Stimulated activated naive CD4-positive, alpha-beta T cell (primary cell): ENCODE measurements at places on chromosomes 13 and 19.
A peak's percentile ranks its signal among the peaks of the same experiment; 100 is the strongest.

- no peak for DNase-seq
Measured at GRCh38 chr13:91660076-91660415, 261.6 kb downstream of the GPC5 start.

GRCh38 chr19:40365613-40366401, 17.3 kb downstream of the PLD3 start:
- peak; percentile 18 for DNase-seq

DNA sequence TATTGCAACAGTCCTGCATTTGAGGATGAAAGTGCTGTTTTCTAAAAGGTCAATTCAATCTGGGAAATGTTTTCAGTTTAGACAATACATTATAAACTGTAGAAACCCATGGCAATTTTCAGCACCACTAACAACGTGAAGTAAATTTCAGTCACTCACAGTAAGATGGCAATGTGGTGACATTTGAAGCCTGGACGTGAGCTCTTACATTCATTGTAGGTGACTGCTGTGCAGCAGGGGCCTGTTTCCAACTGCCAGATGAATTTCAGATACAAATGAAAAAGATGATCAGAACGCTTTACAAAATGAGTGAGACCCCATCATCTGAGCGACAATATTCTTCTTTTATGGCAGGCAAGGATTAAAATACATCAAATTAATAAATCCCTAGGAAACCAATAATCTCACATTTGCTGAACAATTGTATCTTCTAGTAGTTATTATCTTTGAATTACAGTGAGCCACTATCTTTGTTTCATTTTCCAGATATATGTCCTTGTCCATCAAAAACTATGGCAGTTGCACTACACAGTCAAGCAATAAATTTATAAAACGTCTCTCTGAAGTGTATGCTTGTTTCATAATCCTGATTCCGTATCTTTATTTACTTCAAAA, 1816.8 kb downstream of the OLFM4 start:
- DNase-seq, result no peak

DNA sequence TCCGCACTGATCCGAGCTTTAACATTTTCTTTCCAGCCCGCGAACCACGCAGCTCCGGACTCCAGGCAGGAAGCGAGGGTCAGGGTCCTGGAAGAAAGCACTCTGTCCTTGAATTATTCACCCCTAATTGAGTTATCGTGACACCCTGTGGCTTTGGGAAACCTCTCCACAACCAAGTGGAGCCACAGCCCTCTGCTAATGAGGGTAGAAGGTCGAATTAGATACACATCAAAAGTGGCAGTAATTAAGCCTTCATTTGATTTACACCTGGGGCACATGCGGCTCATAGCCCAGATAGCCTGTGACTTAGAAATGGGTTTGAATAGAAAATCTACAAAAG, 15.9 kb upstream of the RNF17 start:
- no peak for DNase-seq

DNA sequence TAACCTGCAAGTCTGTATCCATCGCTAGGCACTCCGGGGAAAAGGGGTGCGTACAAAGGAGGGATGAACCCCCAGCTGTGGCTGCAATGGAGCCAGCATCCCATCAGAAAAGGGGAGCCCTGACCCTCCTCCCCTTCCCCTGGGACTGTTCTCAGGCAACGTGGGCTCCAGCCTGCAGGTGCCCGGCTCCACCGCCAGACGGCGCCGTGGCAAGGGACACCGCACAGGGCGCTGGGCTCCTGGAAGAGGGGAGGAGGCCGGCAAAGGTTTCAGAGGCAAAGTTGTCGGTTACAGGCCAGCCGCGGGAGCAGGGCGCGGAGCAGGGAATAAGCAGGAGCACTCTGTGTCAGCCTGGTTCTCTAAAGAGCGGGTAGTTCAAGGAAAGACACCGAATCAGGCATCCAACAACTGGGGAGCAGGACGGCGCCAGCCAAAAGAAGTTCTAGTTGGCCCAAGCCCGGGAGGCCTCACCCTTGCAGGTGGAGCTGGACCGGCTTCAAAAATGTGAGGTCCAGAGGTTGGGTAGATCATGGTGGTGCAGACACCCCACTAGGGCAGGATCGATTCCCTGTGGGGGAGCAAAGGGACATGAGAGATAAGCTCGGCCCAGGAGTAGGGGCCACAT, 53.0 kb upstream of the ATP12A start:
- DNase-seq, result no peak

DNA sequence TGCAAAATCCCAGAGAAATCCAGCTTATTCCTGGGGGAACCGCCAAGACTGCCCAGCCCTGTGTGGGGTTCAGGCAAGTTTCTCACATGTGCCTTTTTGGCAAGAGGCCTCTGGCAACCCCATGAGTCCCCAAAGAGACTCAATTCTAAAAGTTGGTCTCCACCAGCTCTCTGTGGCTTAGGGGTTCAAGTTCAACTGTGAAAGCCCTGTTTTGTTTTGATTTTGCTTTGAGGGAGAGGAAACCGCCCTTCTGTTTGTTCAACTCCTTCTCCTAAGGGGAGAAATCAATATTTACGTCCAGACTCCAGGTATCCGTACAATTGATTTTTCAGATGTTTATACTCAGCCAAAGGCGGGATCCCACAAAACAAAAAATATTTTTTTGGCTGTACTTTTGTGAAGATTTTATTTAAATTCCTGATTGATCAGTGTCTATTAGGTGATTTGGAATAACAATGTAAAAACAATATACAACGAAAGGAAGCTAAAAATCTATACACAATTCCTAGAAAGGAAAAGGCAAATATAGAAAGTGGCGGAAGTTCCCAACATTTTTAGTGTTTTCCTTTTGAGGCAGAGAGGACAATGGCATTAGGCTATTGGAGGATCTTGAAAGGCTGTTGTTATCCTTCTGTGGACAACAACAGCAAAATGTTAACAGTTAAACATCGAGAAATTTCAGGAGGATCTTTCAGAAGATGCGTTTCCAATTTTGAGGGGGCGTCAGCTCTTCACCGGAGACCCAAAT, 583 bp upstream of the LDLR start:
- DNase-seq, result no peak

- DNase-seq, result no peak
Measured at GRCh38 chr13:98544104-98544710, 32.7 kb downstream of the STK24 start.

DNA sequence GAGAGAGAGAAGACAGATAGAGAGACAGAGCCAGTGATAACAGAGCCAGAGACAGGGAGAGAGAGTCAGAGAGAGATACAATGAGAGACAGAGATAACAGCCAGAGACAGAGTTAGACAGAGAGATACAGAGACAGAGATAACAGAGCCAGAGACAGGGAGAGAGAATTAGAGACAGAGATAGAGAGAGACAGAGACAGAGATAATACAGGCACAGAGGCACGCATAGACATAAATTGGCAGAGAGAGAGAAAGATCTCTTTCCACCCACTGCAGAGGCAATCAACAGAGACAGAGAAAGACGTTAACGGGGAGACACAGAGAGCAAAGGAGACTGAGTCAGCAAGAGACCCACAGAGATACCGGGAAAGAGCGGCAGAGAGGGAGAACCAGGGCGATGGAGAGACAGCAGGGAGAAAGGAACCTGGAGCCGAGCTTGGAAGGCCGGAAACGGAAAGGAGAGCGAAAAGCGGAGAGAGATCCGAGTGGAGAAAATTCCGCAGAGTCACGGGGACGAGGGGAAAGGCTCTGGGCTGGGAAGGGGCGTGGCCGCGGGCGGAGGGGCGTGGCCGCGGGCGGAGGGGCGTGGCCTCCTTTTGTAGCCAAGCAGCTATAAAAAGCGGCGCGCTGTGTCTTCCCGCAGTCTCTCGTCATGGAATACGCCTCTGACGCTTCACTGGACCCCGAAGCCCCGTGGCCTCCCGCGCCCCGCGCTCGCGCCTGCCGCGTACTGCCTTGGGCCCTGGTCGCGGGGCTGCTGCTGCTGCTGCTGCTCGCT, at the start of gene TNFSF9:
TNFSF9 (plus strand) TSS at position 641 of the 777 bp plus-strand sequence; CDS start at position 652, 11 bp downstream.
- peak; percentile 76 for DNase-seq

DNA sequence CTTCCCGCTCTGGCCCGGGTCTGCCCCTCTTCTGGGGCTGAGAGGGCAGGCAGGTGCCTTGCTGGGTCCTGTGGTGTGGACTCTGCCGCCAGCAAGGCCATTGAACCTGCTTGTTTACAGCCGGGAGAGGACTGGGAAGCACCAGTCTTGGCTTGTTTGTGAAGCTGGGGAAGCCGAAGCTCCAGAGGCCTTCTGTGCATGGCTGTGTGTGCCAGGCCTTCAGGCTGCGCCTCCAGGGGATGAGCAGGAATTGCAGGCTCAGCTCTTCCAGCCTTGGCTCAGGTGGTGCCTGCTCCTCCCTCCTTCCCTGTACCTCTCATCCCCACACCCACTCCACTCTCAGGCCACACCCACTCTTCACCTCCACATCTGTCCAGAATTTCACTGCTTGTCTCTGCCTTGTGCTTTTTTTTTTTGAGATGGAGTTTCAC, 17.5 kb downstream of the NDUFB7 start:
- no peak for DNase-seq

GRCh38 chr13:93751117-93751516, 524.5 kb downstream of the GPC6 start:
- DNase-seq, result no peak

DNA sequence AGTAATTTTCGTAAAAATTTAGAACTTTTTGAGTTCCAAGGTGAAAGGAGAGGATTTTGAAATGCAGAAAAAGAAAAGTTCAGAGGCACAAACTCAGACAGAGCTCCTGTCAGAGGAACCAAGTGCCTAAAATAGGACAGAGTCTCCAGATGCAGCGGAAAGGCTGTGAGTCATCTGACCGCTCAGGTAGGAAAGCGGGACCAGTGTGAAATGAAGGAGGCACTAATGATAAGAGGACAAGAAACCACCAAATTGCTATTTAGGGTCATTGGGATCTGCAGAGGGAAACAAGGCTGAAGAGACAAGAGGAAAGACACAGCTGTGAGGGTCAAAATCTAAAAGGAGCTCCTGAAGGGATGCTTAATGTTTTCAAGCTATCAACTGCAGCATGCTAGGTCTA, 34.9 kb downstream of the IRS2 start:
- DNase-seq, result no peak

GRCh38 chr13:102847272-102848234, 1.7 kb downstream of the ERCC5 start:
- peak; percentile 46 for DNase-seq

DNA sequence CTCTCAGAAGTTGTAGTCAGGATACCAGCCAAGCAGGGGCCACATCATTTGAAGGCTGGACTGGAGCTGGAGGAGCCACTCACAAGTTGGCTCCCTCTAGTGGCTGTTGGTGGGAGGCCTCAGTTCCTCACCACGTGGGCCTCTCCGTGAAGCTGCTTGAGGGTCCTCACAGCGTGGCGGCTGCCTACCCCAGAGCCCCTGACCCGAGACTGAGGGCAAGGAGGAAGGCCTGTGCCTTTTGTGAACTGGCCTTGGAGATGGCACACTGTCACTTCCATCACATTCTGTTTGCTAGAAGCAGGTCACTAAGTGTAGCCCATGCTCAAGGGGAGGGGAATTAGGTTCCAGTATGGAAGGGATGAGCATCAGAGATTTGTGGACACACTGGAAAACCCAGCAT, 14.6 kb downstream of the GNA11 start:
- DNase-seq, result peak; percentile 71
